ENCODE measurements at places on chromosomes 1 and 21. TPM values are rescaled to one million over a fixed set of nuclear protein-coding genes. Genes with fewer than 3 reads are reported as not detected.
A peak's percentile ranks its signal among the peaks of the same experiment; 100 is the strongest.

OTUD7B gene
- 29.9 TPM for total RNA-seq

SLC25A34 gene
- 7.5 TPM for total RNA-seq

USH2A gene
- total RNA-seq = not detected

OLIG1 gene
- not detected for total RNA-seq

VAV3 gene
- 6.9 TPM for total RNA-seq

LEFTY1 gene
- total RNA-seq = not detected

LRRIQ3 gene
- 0.85 TPM for total RNA-seq

LEMD1 gene
- total RNA-seq = not detected

PGLYRP4 gene
- total RNA-seq = not detected

TNFRSF9 gene
- not detected for total RNA-seq

TAF12 gene
- total RNA-seq = 17.2 TPM

SLC6A17 gene
- total RNA-seq = 0.14 TPM

PDZK1 gene
- total RNA-seq = 1.3 TPM

DNA sequence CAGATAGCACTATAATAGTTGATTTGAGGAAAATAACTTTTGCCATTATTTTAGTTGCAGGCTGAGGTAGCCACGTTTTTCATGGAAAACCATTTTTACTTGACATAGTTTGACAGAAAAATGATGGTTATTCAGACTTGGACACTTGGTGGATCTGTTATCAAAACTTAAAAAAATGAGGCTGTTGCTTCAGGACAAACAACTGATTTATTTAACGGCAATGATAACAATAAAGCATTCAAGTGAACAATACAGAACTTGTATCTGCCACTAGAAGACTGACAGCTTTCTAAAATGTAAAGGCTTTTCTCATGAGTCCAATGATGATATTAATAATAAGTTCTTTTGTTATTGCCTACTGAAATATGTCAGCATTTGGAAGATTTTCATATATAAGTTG, 322.9 kb downstream of the BRINP3 start:
- DNase-seq = no peak

GRCh38 chr1:150875197-150876118, 941 bp downstream of the ARNT start:
- no peak for DNase-seq

GRCh38 chr1:17494114-17494729, 45.3 kb upstream of the ARHGEF10L start:
- DNase-seq = no peak

DNA sequence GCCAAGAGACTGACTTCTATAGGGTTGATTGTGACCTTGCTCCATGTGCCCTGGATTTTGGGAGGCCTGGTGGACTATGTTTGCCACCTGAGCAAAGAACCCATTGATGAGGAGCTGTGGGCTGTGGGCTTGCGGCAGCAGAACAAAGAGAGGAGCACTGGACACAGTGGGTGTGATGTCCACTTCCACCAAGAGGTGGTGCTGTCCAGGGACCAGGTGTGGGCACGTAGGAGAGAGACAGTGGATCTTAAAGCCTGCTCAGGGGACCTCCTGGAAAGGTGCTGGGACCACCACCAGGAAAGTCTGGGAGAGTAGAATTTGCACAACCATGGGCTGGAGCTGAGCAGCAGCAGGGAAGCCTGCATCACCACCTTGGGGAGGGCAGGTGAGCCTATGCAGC, 106.7 kb upstream of the ETS2 start:
- no peak for DNase-seq

- DNase-seq = no peak
Measured at GRCh38 chr1:238406098-238406860, 515.6 kb upstream of the ZP4 start.

GRCh38 chr21:25459365-25459764, 147.9 kb downstream of the MRPL39 start:
- DNase-seq = no peak

GRCh38 chr1:245578308-245578707, 423.5 kb downstream of the KIF26B start:
- DNase-seq = no peak

DNA sequence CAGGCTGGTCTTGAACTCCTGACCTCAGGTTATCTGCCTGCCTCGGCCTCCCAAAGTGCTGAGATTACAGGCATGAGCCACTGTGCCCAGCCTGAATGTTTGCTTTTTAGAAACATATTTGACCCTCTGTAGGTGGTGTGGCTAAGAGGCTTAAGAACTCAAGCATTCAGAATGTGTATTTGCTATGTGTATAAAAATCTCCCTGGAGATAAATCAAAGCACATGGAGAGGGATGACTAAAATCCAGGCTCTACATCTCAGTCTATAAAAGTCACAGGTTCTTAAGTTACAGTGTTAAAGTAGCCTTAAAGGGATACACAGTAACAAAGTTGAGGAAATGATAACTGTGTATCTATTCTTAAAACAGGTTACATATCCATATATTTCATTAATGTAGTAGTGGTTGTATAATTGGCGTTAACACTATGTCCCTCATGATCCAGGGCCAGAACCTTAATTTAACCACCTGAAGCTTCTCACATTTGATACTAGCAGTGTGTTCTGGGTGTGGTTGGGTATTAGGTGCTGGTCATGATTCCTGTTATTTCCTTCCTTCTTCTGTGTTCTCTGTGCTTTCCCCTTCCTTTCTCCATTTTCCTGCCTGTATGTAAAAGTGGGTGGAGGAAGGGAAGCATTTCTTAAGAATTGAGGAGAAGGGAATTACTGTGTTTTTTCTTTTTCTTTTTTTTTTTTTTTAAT, 16.2 kb downstream of the GIPC2 start:
- DNase-seq = no peak

- DNase-seq = no peak
Measured at GRCh38 chr1:192547501-192547900, 28.1 kb upstream of the RGS1 start.

DNA sequence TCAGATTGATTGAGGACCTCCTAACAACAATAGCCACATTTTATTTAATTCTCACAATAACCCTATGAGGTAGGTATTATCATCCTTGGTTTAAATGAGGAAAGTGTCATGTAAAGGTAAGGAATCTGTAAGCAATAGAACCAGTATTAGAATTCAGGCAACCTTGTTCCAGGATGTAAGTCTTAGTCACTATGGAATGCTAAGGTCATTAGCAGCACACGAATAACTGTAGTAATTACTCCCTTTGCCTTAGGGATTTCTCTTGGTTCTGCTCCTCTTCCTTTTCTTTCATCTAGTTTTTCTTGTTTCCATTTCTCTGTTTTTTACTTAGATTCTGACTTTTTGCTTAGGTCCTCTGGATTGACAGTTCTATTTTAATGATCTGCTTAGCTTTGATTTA, 23.1 kb upstream of the ATP6V1G3 start:
- no peak for DNase-seq

GRCh38 chr1:235867903-235868469, 1.3 kb upstream of the LYST start:
- no peak for DNase-seq

DNA sequence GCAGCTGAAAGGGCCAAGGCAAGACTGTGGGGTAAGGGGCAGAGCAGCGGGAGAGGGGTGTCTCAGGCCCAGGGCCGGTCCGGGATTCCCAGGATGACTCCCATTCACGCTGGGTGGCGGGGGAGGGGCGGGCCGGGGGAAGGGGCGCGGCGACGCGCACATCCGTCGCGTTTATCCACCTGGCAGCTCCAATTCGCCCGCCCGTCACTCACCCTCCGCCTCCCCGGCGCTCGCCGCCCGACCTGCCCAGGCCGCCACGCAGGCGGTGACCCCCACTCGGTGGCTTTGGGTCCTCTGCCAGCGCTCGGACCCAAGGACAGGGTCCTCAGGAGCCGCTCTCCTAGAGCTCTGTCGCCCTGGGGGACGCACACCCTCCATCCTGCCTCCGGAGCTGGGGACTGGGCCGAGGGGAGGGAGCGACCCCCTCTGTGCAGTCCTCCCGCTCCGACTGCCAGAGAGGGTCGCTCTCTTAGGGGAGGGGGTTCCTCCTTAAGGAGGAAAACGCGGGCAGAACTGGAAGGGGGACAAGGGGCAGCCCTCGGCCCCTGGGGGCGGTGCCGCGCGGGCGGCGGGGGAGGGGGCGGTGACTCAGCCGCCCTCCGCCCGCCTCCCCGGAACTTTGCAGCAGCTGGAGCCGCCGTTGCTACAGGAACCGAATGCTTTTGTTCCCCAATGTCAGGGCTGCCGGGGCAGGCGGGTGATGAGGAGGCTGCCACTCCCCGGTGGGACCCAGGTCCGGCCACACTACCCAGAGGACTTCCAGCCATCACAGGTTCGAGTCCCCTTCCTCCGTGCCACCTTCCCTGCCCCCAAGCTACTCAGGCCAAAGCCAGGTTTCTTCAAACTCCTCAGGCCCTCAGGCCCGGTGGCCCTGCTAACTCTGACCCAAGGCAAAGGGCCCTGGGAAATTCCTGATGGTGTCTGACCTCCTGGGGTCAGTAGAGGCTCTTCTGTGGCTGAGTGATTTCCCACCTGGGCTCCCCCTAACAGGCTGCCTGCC, 3.4 kb downstream of the ADGRB2 start:
- peak; percentile 33 for DNase-seq

DNA sequence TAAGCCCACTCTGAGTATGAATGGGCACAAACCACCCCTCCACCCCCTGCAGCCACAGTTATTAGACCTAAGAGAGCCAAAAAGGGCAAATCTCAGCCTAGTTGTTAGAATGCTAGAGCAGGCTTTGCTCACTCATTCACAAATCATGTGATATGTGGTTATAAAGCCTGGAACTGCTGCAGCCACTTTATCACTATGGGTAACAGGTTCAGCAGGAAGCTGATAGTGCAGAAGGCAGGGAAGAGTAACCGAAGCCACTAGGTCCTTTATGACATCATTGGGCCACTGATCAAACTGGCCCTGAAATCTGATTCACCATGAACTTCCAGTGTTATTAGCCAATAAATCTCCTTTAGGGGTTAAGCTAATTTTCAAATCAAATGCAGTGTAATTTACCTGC, 134.7 kb downstream of the GRIK1 start:
- DNase-seq = no peak

DNA sequence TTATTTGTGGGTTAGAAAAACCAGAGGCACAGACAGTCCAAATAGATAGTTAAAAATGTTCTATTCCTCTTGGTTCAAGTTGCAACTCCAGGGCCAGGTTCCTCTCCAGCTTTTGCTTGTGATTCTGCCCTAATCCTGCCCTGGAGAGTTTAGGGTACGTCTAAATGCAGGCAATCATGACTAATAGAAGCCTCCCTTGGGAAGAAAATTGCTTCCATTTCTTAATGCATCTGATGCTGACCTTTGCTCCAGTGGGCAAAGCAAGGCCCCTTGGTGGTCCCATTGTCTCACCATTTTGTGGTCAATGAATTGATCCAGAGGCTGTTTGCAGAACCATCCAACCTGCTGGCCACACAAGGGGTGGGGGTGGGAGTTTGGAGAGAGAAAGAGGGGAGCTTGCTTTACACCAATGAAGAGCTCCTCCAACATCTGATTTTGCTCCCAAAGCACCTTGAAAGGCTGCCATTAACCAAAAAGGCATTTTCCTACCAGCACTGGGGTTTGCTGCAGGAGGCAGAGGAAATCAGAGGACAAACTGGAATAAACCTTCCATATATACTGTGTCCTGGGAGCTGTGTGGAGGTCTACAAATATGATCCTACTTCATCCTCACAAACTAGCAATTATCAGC, 31.3 kb downstream of the C8B start:
- no peak for DNase-seq

- DNase-seq = no peak
Measured at GRCh38 chr1:168879896-168880734, 151.1 kb upstream of the DPT start.

DNA sequence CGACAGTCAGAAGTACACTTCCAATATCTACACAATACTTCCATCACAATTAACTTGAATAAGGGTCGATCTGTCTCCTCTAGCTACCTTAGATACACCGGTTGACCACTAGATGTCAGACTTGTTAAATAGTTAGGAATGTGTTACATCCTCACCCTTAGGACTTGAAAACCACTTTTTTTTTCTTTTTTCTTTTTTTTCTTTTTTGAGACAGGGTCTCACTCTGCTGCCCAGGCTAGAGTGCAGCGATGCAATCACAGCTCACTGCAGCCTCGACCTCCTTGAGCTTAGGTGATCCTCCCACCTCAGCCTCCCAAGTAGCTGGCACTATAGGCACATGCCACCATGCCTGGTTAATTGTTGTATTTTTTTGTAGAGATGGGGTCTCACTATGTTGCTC, 120.4 kb upstream of the GREM2 start:
- no peak for DNase-seq

Data from thoracic aorta (tissue), 2 donors.